ENCODE measurements at places on chromosomes 6 and 20. TPM values are rescaled to one million over a fixed set of nuclear protein-coding genes. Genes with fewer than 3 reads are reported as not detected.

Gene GDAP1L1
- total RNA-seq = not detected

Gene SSTR4
- not detected for total RNA-seq

Gene FAM83C
- not detected for total RNA-seq

Gene FHL5
- not detected for total RNA-seq

Gene ARFGEF3
- total RNA-seq = 3.8 TPM

Gene ARID1B
- total RNA-seq = 35.6 TPM

Gene SGK2
- total RNA-seq = 2.3 TPM

Gene BNIP5
- not detected for total RNA-seq

Gene ECT2L
- not detected for total RNA-seq

Gene XKR7
- not detected for total RNA-seq

Gene TREM2
- total RNA-seq = not detected

Gene POPDC3
- 10.1 TPM for total RNA-seq

Gene PKIB
- 24.0 TPM for total RNA-seq

Gene HMGCLL1
- not detected for total RNA-seq

Gene CSNK2A1
- total RNA-seq = 284 TPM

Gene KIF25
- total RNA-seq = not detected

Gene HCK
- 0.17 TPM for total RNA-seq

Gene DEFB132
- total RNA-seq = not detected

Gene RBPJL
- total RNA-seq = not detected

Gene DYNLT1
- 239 TPM for total RNA-seq

Gene PMEPA1
- total RNA-seq = 0.64 TPM

Gene EYA2
- not detected for total RNA-seq

Gene BACH2
- 3.3 TPM for total RNA-seq

Gene NOTCH4
- 0.81 TPM for total RNA-seq

Gene DNAH8
- not detected for total RNA-seq

Gene PRPH2
- not detected for total RNA-seq

Gene BTNL2
- total RNA-seq = not detected

Gene FRMD1
- not detected for total RNA-seq

Gene SH3BGRL2
- total RNA-seq = 5.2 TPM

Gene TIAM2
- 9.4 TPM for total RNA-seq

Gene FIG4
- 15.7 TPM for total RNA-seq

Gene FOXO3
- 40.0 TPM for total RNA-seq

Gene KHDC1L
- 5.4 TPM for total RNA-seq

Gene CTAGE9
- not detected for total RNA-seq

Gene TREM1
- 0.22 TPM for total RNA-seq

Gene SLC17A2
- total RNA-seq = not detected

Gene GTF2H4
- 59.7 TPM for total RNA-seq

Gene TGM3
- not detected for total RNA-seq

Gene SCUBE3
- 0.05 TPM for total RNA-seq

Gene PTK6
- 6.7 TPM for total RNA-seq

Gene SLC35B3
- 8.6 TPM for total RNA-seq

Gene TBXT
- not detected for total RNA-seq

Gene RAD21L1
- total RNA-seq = 0.17 TPM

Gene BRD2
- total RNA-seq = 260 TPM

Gene SLC23A2
- 16.3 TPM for total RNA-seq

Gene SPTLC3
- total RNA-seq = not detected
